ENCODE measurements at places on chromosomes 12 and 14.

GRCh38 chr12:126782083-126782482, 1484.9 kb upstream of the TMEM132C start:
- no peak for DNase-seq

DNA sequence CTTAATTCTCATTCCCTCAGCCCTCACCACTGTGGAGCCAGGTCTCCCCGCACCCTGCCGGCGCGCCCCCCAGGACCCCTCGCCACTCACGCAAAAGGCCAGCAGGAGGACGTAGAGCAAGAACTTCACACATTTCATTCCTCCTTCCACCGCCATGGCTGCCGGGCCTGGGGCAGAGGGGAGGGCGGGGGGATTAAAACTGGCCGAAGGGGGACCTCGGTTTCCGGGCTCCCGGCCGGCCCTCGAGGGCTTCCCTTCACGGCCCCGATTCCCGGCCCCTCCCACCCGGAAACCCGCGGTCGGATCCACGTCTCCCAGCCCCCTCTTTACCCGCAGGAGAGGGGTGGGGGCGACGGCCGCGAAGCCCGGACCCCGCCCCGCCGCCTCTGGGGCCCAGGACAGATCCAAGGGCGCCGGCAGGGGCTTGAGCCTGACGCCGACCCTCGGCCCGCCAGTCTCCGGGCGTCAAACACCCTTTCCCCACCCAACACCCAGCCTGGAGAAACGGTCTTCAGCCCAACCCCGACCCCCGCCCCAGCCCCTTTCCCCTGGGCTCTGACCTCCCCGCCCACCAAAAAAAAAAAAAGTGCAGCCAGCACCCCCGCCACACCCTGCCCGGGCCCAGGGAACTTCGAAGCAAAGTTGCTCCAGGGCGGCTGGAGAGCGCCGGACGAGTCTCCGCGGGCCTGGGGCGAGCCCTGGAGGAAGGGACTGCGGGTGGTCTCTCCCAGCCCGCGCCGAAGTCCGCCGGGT, 447 bp downstream of the CD63 start:
- no peak for DNase-seq

DNA sequence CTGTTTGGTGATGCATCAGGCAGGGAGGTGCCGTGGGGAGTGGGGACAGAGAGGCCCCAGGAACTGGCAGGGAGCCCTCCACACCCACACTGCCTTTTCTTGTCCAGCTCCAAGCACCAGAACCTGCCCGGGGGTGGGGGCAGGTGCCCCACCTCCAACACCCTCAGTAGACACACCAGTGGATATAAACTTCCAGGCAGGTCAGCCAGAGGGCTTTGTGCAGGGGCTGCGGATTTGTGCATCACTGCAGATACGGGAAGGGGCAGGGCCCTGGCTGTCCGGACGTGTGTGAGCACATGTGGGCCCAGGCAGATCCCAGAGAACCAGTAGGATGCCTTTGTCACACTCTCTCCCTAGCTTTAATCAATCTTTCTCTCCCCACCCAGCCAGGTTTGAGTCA, 1.3 kb upstream of the TGM1 start:
- no peak for DNase-seq

- peak; percentile 38 for DNase-seq
Observed at GRCh38 chr12:6199531-6200255, 507 bp upstream of the CD9 start.

- no peak for DNase-seq
Observed at GRCh38 chr12:112425582-112426382, 7.0 kb downstream of the PTPN11 start.

DNA sequence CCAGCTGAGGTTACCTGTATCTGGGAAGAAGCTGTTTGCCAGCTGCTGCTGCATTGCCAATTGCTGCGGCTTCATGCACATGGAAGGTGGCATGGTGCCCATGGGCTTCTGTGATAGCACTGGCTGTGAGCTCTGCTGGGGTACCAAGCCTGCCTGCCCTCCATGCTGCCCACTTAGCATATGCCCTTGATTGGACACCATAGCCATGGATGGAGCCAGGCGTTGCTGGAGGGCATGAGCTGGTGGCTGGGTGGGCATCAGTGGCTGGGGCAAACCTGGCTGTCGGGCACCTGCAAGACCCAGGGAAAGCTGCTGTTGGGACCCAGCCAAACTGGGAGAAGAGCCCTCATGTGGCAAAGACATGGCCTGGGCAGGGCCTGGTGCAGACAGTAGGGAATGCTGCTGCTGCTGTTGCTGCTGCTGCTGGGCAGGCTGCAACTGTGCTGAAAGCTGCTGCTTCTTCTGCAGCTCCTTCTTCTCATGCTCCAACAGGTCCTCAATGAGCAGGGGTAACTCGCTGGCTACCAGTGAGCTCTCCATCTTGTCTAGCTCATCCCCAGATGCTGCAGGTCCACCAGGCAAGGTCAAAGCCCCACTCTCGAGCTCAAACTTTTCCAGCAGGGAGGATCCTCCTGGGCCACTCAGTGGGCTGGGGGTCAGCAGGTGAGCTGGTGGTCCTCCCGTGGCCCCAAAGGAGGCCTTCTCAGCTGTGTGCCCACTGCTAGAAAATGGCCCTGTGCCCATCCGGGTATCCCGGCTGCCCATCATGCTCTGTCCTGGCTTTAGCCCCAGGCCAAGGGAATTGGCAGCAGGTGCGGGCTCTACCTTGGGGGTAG, 18.8 kb upstream of the PRKAG1 start:
- DNase-seq, result no peak

DNA sequence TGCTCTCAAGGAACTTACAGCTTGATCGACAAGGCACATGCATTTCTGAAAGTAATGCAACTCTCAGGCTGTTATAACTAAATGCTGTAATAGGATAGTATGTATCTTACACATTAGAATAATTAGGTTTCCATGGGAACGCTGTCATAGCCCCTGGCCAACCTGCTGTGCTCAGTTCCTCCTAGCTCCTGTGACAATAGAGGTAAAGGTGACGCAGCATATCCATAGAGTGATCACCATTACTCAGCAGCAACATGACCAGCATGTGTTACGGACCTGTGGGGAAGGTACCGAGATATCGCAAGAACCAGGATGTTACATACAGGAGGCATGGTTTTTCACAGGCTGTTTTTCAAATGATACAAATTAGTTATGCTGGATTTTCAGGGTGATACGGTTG, 150.7 kb downstream of the CAND1 start:
- DNase-seq, result no peak

GRCh38 chr14:70955543-70956480, 48.6 kb downstream of the PCNX1 start:
- DNase-seq, result peak; percentile 34

DNA sequence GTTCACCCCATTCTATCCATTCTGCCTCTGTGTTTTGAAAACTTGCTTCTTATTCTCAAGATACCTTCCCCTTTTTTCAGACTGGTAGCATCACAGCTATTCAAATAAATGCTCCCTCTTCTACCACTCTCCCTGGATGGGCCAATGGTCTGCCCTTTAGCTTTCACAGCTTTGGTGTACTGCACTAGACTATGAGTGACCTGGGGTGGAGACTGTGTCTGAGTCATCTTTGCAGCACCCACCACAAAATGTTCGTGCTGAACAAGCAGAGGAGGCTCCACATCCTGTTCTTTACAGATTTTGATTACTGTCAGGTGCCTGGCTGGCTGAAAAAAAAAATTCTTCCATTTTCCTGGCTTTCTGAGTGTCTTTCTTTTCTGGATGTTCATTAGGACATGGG, 1104.1 kb upstream of the TMEM132C start:
- peak; percentile 48 for DNase-seq

DNA sequence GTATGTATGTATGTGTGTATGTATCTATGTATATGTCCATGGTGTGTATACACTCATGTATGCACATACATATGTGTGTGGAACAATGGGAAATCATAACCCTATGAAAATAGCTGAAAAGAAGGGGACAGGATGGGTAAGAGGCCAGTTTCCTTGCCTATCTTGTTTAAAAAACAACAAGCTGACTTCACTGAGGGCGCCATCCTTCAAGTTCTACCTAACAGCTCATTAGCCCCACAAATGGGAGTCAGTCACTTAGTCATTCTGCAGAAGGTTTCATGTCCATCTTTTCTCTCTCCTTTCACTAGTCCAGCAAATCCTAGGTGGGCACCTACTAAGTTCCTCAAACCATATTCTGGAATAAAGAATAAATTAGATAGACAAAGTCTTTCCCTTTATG, 14.7 kb downstream of the STON2 start:
- no peak for DNase-seq

GRCh38 chr14:95123891-95124579, 33.3 kb downstream of the DICER1 start:
- DNase-seq, result no peak

DNA sequence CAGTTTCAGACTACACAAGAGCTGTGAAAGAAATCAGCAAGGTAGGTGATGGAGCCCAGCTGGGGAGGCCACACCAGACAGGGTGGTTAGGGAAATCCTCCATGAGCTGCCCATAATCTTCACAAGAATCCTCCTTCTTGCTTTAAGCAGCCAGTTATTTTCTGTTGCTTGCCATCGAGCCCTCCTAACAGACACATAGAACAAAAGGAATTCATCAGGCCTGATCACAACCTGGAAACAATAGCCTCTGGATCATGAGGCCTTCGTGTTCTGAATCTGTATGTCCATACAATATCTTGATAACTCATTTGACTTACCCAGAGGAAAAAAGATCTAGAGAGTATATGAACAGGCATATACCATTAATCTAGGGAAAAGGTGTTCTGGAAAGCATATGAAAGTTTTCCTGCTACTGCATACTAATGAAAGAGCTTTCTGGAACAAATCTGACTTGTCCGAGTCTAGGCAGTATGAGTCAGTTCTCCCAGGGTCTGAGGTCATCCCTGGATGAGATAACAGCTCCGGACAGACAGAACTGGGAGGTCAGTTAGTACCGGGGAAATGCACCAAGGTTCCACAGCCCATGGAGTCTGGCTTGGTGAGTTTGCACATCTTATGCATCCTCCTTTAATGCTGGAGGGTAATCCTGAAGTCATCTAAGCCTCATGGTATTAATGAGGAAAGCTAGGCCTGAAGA, 52.8 kb upstream of the ELK3 start:
- DNase-seq, result no peak
